Cortex of kidney (tissue), 1 donor: ENCODE measurements at places on chromosomes 1 and 21.

GRCh38 chr1:207838156-207839082 is 72.5 kb downstream of the CD34 start:
- no peak for DNase-seq

DNA sequence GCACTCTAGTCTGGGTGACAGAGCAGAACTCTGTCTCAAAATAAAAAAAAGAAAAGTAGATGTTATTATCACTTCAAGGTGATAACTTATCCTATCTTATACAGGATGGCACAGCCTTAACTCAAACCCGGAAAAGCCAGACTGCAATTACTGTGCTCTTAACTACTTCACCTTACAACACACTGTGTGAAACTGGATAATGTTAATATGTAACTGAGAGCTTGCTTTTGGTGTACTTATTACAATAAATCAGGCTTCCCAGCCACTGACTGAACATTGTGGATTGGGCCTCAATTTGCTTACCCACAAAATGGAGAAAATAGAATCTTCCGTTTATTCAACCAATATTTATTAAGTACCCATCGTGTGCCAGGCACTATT is 1.4 kb downstream of the ORC1 start:
- DNase-seq: no peak

DNA sequence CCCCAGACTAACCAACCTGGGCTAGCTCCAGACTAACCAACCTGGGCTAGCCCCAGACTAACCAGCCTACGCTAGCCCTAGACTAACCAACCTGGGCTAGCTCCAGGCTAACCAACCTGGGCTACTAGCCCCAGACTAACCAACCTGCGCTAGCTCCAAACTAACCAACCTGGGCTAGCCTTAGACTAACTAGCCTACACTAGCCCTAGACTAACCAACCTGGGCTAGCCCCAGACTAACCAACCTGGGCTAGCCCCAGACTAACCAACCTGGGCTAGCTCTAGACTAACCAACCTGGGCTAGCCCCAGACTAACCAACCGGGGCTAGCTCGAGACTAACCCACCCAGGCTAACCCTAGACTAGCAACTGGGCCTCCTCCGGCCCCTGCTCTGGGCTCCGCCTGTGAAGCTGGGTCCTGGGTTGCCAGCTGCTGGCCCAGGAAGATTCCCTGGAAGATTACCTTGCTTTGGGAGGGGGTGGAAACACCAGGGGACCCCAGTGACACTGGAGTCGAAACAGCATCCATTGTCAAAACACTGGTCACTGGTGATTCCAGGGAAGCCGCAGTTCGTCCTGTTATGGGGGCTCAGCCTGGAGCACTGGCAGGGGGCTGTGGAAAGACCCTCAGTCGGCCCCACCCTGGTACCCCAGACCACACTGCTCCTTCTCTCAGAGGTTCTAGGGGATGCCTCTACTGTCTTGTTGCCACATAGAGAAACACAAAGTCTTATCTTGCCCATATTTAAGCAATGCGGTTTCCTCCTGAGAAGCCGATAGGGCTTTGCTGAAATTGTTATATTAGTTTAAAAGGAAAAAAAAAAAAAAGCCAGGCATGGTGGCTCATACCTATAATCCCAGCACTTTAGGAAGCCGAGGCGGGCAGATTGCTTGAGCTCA is 1.1 kb downstream of the TFF2 start:
- no peak for DNase-seq

DNA sequence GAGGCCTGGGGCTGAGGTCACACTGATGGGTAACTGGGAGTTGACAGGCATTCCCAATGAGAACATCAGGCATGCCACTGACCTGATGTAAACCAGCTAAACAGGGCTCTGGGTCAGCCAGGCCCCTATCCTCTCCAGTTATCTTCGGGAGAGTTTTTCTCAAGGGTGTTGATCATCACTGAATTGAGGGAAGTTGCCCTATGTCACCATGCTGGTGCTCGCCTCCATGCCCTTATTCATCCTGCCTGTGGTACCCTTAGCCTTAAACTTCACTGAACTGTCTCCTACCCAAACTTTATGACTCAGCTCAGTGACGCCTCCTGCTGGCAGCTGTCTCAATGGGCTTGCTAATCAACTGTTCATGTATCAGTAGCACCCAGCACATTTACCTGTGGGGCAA is 80.7 kb upstream of the TNR start:
- DNase-seq: no peak

GRCh38 chr1:19457607-19458006 is 27.7 kb downstream of the CAPZB start:
- no peak for DNase-seq

DNA sequence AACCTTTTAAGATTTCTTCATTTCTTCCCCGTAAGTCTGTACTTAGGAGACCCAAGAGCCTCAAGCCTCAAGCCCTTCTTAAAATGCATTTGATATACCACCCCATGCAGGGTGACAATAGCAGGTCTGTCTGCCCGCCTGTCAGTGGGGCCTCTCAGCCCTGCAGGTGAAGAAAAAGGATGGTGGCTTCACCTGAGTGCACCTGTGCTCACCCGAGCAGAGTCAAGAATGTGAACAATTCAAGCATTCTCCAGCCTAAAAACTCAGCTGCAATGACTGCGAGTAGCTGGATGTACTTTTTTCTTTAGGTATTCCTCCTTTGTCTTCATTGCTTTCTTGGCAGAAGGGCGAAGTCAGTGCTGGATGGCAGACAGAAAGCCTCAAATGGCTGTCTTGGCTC is 203.3 kb downstream of the LMX1A start:
- no peak for DNase-seq

GRCh38 chr1:25747046-25747719 is 52.8 kb upstream of the SELENON start:
- DNase-seq: no peak

- no peak for DNase-seq
Measured at GRCh38 chr1:43238085-43238484, 31.7 kb upstream of the TMEM125 start.

DNA sequence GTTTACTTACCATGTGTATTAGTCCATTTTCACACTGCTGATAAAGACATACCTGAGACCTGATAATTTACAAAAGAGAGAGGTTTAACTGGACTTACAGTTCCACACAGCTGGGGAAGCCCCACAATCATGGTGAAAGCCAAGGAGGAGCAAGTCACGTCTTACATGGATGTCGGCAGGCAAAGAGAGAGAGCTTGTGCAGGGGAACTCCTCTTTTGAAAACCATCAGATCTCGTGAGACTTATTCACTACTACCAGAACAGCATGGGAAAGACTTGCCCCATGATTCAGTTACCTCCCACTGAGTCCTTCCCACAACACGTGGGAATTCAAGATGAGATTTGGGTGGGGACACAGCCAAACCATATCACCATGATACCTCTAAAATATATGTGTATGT is 39.3 kb upstream of the ERRFI1 start:
- no peak for DNase-seq

DNA sequence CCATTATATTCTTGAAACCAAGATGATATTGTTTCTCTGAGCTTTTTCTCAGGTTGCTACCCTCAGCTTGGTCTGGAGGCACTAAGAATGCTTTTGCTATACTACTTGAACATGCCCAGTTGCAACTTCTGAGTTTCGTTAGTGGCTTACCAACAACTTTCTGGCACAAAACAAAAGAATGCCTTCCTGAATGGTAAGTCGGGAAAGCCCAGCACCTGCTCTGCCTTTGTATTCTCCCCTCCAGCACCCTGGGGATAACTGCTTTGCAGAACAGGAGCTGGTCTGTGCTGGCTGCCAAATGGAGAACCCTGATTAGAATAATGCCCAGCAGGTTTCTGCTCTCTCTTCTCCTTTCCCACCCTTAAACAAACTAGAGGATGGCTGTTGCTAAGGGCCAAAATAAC is 149.3 kb downstream of the TGFB2 start:
- DNase-seq: no peak

- no peak for DNase-seq
Measured at GRCh38 chr21:39125752-39126485, 57.3 kb downstream of the PSMG1 start.
